ENCODE measurements at places on chromosomes 4 and X.

DNA sequence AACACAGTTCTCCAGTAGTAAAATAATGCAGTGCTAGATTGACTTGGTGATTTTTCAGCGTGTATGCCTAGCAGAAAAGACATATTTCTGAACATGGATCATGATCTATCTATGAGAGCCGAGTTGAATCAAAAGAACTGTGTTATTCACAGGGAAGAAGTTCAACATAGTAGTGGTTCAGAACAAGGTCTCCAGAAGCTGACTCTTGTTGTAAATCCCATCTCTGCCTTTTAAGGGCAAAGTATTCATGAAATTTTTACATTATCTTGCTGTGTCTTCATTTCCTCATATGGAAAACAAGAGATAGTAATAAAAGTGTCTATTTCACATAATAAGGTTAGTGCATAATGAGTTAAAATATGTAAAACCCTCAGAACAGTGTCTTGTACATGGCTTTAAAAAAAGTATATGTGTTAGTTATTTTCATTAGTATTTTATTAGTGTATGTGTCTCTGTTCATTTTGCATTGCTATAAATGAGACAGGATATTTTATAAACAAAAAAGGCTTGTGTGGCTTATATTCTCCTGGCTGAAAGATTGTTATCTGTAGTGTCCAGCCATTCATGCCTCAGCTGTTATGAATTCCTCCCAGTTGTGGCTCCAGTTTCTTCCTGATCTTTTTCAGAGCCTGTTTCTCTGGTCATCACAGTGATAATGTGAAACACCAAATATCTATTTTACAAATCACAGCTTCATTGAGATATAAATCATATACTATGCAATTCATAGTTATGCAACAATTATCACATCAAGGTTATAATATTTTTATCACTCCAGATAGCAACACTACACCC is 1351.2 kb downstream of the STIM2 start:
- H3K27me3 ChIP-seq: no peaks in the 10 kb centered on the region
- H3K4me1 ChIP-seq: no peaks in the 10 kb centered on the region

GRCh38 chr4:48640699-48641098 is 139.4 kb downstream of the FRYL start:
- H3K27me3 ChIP-seq: no peaks in the 10 kb centered on the region
- no peak for DNase-seq
- peaks cover 33% of the 10 kb centered on the region for H3K4me1 ChIP-seq
- H3K27ac ChIP-seq: no peak overlapping the region

DNA sequence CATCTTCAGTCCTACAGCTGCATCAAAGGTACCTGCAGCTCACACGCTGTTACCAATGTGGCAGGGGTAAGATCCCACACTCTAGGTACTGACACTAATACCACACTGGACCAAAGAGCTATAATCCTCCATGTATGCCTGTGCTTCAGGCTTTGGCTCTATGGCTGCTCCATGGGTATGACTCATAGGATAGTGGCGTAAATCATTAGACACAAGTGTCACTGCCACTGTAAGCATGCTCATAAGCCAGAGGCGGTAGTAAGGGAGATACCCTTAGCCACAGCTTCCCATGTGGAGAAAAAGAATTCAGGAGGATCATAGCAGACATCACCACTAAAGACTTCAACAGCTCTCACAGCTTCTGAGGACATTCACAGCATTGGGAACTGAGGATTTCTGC is 287.5 kb downstream of the ACTRT1 start:
- H3K36me3 ChIP-seq: no peaks in the 10 kb centered on the region
- no peak overlapping the region for H3K4me3 ChIP-seq
- H3K27me3 ChIP-seq: no peaks in the 10 kb centered on the region
- H3K4me1 ChIP-seq: no peaks in the 10 kb centered on the region
- no peak overlapping the region for H3K27ac ChIP-seq
- DNase-seq: no peak

DNA sequence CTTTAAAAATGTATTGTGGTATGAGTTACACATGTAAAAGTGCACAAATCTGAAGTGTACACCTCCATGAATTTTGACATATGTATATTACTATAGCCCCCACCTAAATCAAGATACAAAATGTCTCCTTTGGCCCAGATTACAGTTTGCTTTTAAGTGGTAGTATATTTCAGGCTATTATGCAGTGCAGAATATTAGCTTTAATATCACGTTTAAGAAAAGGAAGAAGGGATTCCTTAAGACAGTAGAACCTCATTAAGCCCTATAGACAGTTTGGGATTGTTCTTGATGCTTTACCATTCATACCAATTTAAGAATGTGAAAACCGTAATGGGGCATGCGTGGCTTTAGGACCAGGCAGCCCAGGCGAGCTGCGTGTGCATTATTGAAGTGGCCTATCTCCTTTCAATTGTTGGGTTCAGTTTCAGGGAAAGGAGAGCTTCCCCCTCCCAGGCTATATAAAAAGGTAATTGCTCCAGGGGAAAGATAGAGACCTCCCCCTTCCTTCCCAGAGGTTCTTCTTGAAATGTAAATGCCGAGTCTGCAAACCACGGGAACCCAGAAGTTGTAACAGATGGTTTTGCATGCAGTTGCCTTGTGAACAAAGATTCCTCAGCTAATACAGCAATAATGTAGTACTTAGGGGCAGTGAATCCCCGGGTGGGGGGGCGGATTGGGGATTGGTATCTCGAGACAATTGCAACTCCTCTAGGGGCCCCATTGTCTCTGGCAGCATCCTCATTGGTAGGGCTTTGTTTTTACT is 106.1 kb downstream of the UCHL1 start:
- no peaks in the 10 kb centered on the region for H3K36me3 ChIP-seq
- peak overlapping the region; percentile 86 for H3K27ac ChIP-seq
- H3K4me1 ChIP-seq: peaks cover 24% of the 10 kb centered on the region
- no peak for DNase-seq

DNA sequence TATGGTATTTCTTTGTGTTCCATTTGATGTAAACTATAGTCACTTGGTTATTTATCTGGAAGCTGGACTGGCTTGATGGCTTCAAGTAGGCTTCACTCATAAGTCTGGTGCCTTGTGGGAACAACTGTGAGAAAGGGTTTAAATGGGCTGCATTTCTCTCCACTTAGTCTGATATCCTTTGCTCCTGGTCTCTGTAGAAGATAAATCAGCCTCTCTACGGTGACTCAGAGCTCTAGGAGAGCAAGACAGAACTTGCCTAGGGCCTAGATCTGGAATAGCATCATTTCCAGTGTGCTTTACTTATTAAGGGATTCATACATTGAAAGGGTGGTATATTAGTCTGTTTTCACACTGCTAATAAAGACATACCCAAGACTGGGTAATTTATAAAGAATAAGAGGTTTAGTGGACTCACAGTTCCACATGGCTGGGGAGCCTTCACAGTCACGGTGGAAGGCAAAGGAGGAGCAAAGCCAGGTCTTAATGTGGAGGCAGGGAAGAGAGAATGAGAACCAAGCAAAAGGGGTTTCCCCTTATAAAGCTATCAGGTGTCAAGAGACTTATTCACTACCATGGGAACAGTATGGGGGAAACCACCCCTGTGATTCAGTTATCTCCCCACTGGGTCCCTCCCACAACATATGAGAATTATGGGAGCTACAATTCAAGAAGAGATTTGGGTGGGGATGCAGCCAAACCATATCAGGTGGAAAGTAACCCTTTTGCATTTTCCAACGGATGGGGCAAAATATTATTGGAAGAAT is 1746.4 kb upstream of the PCDH7 start:
- no peaks in the 10 kb centered on the region for H3K36me3 ChIP-seq
- no peaks in the 10 kb centered on the region for H3K27me3 ChIP-seq
- no peak overlapping the region for H3K27ac ChIP-seq
- no peak for DNase-seq
- no peaks in the 10 kb centered on the region for H3K4me1 ChIP-seq

DNA sequence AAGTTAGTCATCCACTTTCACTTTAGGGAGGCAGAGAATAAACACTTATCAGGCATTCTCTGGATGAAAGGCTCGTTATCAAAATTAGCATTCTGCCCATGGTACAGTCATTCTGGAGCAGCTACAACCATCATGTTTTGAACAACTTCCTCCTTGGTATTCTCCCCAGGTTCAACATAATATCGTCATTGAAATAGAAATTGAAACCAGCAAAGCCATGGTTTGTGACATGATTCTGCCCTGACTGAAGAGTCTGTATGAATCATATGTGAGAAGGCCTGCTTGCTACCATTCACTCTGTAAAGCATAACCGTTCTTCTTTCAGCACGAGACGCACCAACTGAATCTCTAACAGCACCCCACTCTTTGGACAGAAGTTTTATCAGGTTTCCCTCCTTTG is 127.5 kb upstream of the RADX start:
- no peak overlapping the region for H3K27ac ChIP-seq
- H3K4me1 ChIP-seq: no peaks in the 10 kb centered on the region
- no peaks in the 10 kb centered on the region for H3K27me3 ChIP-seq
- no peaks in the 10 kb centered on the region for H3K36me3 ChIP-seq

DNA sequence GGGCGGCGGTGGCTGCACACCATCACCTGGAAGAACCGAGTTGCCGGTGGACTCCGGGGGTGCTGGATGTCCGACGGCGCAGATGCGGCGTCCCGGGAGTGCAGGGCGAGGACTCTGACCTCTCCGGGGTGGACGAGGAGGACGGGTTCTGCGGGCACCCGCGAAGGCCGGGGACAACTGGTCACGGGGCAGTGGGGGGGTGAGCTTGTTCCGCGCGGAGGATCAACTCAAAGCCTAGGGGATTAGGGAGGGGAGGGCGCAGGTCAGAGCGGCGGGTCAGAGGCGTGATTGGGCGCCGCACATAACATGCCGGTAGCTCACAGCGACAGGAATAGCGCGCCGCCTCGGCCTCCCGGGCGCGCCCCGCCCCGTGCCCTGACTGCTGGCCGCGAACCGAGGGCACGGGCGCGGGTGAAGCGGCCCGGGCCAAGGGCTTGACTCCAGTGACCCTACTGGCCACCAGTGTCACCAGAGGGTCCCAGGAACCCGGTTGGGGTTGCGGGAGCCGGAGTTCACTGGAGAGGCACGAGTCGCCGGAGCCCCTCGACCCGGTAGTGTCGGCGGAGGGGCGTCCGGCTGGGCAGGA is at the start of gene KLHL34:
KLHL34 (minus strand) TSS at position 179 of the 586 bp plus-strand sequence. CDS start 542 bp downstream, outside the sequence.
- no peaks in the 10 kb centered on the region for H3K27me3 ChIP-seq
- no peak for DNase-seq

- H3K4me1 ChIP-seq: peaks cover 10% of the 10 kb centered on the region
- H3K27ac ChIP-seq: no peak overlapping the region
- no peak for DNase-seq
- H3K27me3 ChIP-seq: no peaks in the 10 kb centered on the region
Observed at GRCh38 chr4:139672215-139672614, 6.6 kb downstream of the MGST2 start.

DNA sequence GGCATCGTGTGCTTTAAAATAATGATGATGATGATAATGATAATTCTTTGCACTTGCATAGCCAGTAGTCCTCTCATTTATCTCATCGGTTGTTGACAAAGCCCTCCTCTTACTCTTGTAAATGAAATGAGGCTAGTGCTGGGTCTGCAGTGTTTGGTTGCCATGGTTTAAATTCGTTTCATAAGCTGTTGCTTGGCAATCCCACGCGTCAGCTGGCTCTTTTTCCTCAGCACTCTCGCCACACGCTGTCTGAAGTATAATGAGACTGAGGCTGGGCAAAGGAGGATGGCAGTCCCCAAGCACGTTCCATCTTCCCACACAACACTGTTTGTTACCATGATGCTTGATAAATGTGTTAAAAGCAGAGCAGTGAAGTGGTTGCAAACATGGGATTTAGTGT is 15.5 kb downstream of the PAGE4 start:
- no peak overlapping the region for H3K4me3 ChIP-seq
- H3K27ac ChIP-seq: no peak overlapping the region
- no peaks in the 10 kb centered on the region for H3K36me3 ChIP-seq

Data from upper lobe of right lung (tissue), 1 donor.